ENCODE measurements at places on chromosomes 5 and 9. TPM values are rescaled to one million over a fixed set of nuclear protein-coding genes. Genes with fewer than 3 reads are reported as not detected.

GRCh38 chr5:82738681-82739269, 338.4 kb downstream of the TMEM167A start:
- no peak for DNase-seq

DNA sequence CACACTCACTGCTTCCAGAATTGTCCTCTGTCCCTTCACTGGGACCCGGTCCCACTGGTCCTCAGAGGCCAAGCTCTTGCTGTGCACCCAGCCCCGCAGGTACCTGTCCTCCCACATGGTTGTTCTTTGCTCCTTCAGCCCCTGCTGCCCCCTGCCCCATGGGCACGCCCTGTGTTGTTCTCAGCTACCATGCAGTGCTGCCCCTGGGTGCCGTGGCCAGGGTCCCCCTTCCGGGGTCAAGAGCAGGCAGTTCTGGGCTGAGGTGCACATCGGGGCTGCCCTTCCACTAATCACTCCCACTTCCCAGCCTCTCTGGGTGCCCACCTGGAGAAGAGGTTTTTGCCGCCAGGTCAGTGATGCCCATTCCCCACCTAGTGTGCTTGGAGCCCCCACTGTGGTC, 31.9 kb upstream of the SUSD3 start:
- no peak for DNase-seq

DNA sequence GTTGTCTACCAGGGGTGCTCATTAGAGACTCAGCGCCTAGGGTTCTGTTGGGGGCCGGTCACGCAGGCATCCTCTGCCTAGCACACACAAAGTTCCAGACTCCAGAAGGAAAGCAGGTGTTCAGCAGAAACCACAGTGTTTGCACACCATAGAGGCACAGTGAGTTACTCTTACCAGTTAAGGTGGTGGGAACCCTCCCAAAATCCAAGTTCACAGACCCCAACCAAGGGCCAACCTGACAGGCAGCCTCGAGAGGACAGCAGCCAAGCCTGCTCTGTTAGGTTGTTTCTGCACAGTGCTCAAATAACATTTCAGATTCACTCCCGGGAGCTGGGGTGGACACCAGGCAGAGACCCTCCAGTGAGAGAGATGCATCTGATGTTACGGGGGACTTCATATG, 36.2 kb downstream of the SECISBP2 start:
- DNase-seq, result no peak

GRCh38 chr5:107223066-107223465, 447.7 kb downstream of the EFNA5 start:
- no peak for DNase-seq

DNA sequence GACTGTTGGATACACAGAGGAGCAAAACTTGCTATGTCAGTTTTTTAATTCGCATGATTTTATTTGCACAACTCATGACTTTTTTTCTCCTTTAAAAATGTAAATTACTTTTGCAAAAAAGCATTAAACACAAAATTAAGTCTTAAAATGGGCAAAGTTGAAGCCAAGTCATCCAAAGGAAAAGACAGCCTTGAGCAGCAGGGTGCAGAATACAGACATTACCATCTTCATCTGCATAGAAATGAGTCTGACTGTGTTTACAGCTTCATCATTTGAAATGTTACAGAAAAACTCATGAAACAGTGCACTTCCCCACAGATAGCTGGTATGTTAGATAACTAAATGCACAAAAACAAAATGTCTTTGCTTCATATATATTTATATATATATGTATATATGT, 101.4 kb downstream of the TSSK1B start:
- DNase-seq, result no peak

DNA sequence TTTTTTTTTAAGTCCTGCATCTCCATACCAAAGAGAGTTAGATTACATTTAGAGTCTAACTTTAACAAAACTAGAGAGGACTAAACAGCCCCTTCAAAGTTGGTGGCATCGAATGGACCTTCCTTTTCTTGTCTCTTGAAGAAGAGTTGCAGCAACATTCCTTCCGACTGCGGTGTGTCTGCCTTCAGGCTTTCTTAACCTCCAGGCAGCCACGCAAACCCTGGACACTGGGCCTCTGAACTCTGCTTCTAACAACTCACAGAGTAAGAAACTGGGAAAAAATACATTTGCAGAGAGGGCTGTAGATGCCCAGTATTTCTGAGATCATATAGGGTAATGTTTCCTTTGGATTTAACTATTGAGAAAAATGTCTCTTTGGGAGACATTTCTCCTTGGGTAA, 120.5 kb upstream of the MAST4 start:
- no peak for DNase-seq

EIF4E1B gene
- total RNA-seq, result not detected

AK8 gene
- total RNA-seq, result not detected

HK3 gene
- 7.7 TPM for total RNA-seq
